ENCODE measurements at places on chromosomes 6 and 20.
A peak's percentile ranks its signal among the peaks of the same experiment; 100 is the strongest.

DNA sequence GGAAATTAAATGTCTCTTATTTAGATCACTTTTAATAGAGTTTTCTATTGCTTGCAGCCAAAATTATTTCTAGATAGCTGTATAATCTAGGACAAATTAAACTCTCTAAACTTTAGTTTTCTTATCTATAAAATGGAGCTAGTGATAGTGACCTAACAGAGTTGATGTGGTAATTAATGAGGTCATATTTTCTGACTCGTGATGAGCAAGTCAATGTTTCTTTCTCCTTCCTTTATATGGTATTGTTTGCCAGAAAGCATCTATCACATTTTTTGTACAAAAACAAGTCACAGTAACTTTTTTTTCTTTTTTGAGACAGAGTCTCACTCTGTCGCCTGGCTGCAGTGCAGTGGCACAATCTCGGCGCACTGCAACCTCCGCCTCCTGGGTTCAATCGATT is 267.7 kb downstream of the FARS2 start:
- no peak for DNase-seq

GRCh38 chr20:58447511-58448391 is 58.7 kb downstream of the VAPB start:
- no peak for DNase-seq

GRCh38 chr6:86477500-86478148 is 459.7 kb upstream of the HTR1E start:
- no peak for DNase-seq

- no peak for DNase-seq
Observed at GRCh38 chr6:89494131-89494793, 61.3 kb downstream of the ANKRD6 start.

- no peak for DNase-seq
Observed at GRCh38 chr20:54680439-54680838, 205.0 kb downstream of the DOK5 start.

GRCh38 chr20:19349879-19350278 is 137.4 kb downstream of the SLC24A3 start:
- DNase-seq: no peak

DNA sequence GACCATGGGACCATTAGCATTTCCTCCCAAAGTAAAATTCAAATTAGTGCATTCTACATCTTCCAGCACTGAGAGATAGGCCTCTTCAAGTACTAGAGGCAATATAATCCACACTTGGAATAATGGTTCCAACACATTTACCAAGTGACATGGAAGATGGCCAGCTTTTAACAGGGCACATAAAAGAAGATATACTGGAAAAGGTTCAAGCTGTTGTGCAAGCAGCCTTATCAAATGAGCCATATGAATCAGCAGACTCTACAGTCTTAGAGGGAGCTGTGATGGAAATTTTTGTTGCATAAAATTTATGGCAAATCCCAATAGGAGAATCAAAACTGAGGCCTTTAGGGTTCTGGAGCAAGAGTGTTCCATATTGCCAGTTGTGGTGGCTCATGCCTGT is 526.6 kb upstream of the IRAK1BP1 start:
- DNase-seq: no peak

DNA sequence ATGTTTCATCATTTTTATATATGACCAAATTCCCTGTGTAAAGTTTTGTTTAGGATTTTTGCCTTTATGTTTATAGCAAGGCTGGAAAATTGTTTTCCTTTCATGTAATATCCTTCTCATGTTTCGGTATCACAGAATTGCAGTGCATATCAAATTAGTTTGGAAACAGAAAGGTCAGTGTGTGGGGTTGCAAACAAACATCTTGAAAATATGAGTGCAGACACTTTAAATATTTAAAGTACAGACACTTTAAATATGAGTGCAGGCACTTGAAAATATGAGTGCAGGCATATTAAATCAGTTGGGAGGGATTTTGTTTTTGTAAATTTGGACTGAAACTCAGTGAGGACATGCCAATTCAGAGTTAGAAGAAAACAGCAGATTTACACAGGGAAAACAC is 6.5 kb downstream of the SLPI start:
- no peak for DNase-seq

GRCh38 chr20:19491241-19491640 is 266.8 kb upstream of the RIN2 start:
- DNase-seq: no peak

- DNase-seq: peak; percentile 39
Observed at GRCh38 chr20:59221707-59222252, 58.2 kb downstream of the ZNF831 start.

DNA sequence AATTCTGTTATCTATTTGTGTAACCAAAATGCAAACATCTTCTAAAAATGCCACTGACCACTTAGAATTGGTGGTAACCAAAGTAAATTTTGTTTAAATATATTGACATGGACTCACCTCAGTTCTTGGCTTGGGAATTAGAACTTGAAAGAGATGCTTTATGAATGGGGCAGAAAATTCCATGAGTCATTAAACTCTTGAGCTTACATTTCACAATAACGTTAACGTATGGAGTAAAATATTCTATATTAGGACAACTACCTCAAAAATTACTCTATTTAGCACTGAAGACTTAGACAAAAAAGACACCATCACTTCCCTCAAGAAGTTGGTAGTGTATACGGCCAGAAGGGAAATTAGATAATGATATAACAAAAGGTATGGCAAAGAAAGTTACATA is 752.2 kb upstream of the MARCKS start:
- DNase-seq: no peak

GRCh38 chr6:42774201-42774600 is 7.7 kb upstream of the BICRAL start:
- DNase-seq: no peak

GRCh38 chr6:71480577-71480976 is 192.0 kb downstream of the OGFRL1 start:
- DNase-seq: no peak

DNA sequence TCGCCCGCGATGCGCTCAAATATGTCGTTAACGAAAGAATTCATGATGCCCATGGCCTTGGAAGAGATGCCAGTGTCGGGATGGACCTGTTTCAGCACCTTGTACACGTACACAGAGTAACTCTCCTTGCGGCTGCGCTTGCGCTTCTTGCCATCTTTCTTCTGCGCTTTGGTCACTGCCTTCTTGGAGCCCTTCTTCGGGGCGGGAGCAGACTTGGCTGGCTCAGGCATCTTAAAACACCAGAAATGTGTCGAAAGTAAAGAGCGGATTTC is 36.4 kb downstream of the HFE start:
- DNase-seq: no peak

- no peak for DNase-seq
Observed at GRCh38 chr20:60962367-60963045, 289.6 kb upstream of the CDH4 start.

- no peak for DNase-seq
Observed at GRCh38 chr6:75673884-75674283, 72.2 kb downstream of the SENP6 start.

DNA sequence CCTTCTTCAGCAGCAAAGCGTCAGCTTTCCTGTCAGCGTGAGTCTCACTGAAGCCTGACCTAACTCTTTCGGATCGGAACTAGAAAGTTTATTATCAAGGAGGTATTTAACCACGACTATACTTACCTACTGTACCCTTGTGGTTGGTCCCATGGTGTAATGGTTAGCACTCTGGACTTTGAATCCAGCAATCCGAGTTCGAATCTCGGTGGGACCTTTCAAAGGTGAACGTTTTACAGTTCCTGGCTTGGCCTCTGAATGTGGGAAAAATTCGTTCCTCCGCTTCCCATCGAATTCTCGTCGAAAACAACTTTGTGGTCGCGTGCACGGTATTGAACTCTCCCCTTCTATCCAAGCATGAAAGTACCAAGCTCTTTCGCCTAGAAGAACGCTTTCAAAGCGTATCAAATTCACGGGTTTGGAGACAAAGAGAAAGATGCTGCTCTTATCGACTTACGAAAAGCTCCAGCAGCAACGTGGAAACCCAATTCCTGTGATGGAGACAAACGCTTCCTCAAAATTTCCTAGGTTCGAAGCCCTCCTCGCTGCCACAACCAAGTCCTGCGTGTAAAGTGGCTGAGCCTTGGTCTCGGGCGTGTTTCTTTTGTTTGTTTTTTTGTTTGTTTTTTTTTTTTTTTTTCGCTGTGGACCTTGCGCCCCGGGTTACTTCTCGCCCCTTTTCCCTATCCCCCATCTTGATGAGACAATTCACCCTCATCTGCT is 63.7 kb downstream of the GPX5 start:
- no peak for DNase-seq

All from NCI-H1417 treated with DMSO at 0.1 percent for 48 hours (cell line).